Astrocyte (in vitro differentiated cells and primary cell): ENCODE measurements at places on chromosomes 16 and 17. TPM values are rescaled to one million over a fixed set of nuclear protein-coding genes. Genes with fewer than 3 reads are reported as not detected.

- H3K36me3 ChIP-seq: no peaks in the 10 kb centered on the region
- no peak for DNase-seq
- H3K4me3 ChIP-seq: no peak overlapping the region
- no peaks in the 10 kb centered on the region for H3K4me1 ChIP-seq
Measured at GRCh38 chr17:77535892-77536291, 395.1 kb downstream of the SEC14L1 start.

- H3K27ac ChIP-seq: no peak overlapping the region
- DNase-seq: no peak
- H3K4me1 ChIP-seq: no peaks in the 10 kb centered on the region
- H3K36me3 ChIP-seq: no peaks in the 10 kb centered on the region
- no peak overlapping the region for H3K4me3 ChIP-seq
- H3K27me3 ChIP-seq: no peaks in the 10 kb centered on the region
Measured at GRCh38 chr16:9929836-9930235, 252.4 kb downstream of the GRIN2A start.

DNA sequence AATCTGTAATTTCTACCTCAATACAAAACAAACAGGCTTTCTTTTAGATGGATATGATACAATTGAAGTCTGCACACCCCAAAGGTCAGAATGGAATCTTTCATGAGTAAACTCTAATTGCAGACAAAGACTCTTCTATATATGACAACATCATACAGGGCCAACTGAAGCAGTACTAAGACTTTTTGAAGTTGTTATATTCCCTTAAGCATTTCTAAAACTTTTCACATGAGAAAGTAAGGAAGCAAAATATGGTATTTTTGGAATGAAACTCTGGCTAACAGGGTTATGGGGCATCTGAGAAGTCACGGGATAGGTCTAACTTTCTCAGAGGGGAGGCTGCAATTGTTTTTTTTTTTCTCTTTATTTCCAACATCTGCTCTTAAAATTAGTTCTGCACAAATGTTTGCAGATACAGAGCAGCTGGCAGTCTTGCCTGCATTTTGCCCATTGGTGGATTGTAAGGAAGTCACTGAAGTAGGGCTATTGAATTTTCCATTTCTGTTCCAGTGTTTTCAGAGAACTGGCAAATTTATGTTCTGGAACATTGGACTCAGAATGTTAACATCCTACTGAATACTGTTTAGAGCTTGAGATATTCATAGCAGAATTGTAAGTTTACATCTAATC, 59.1 kb downstream of the SSH2 start:
- no peaks in the 10 kb centered on the region for H3K36me3 ChIP-seq
- no peak overlapping the region for H3K4me3 ChIP-seq
- no peak overlapping the region for H3K27ac ChIP-seq
- no peak for DNase-seq
- no peaks in the 10 kb centered on the region for H3K27me3 ChIP-seq

DNA sequence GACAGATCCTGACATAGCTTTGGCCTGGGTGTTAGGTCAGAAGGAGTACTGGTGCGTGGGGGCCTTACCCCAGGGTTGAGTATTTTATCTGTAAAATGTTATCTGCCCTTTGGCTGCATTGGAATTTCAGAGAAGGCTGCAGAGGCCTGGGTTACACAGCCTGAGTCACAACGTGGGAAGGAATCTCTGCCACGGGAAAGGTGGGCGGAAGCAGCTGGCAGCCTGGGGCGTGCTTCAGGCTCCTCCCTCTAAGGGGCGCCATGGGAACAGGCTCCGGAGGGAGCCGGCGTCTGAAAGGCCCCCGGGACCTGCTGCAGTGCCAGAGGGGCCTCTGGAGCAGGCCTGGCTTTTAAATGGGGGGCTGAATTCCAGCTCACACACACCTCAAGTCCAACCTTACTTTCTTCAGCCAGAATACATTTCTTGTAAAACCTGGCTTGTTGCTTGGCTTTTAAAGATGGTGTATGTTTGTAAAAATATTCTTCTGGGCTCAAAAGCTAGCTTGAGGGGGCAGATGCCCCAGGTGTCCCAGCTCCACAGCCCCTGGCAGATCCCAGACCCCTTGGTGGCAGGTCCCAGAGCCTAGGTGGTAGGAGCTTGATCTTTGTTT, 142.2 kb downstream of the RAB11FIP4 start:
- no peaks in the 10 kb centered on the region for H3K27me3 ChIP-seq
- no peak overlapping the region for H3K4me3 ChIP-seq
- peaks cover 20% of the 10 kb centered on the region for H3K4me1 ChIP-seq
- DNase-seq: peak; percentile 78
- no peaks in the 10 kb centered on the region for H3K36me3 ChIP-seq
- H3K27ac ChIP-seq: peak overlapping the region; percentile 57

- DNase-seq: no peak
- H3K27ac ChIP-seq: no peak overlapping the region
- no peaks in the 10 kb centered on the region for H3K27me3 ChIP-seq
- no peaks in the 10 kb centered on the region for H3K36me3 ChIP-seq
- peaks cover 11% of the 10 kb centered on the region for H3K4me1 ChIP-seq
- H3K4me3 ChIP-seq: no peak overlapping the region
Measured at GRCh38 chr16:89097392-89097772, 3.7 kb downstream of the ACSF3 start.

- peaks cover 6% of the 10 kb centered on the region for H3K4me1 ChIP-seq
- DNase-seq: peak; percentile 41
- no peak overlapping the region for H3K4me3 ChIP-seq
- H3K27ac ChIP-seq: peak overlapping the region; percentile 18
- peaks cover 41% of the 10 kb centered on the region for H3K36me3 ChIP-seq
Measured at GRCh38 chr17:32936894-32937500, 9.0 kb downstream of the TMEM98 start.

GRCh38 chr16:75987323-75987722, 261.0 kb upstream of the CPHXL start:
- H3K27ac ChIP-seq: no peak overlapping the region
- H3K4me1 ChIP-seq: no peaks in the 10 kb centered on the region
- no peaks in the 10 kb centered on the region for H3K36me3 ChIP-seq
- DNase-seq: no peak

- H3K36me3 ChIP-seq: no peaks in the 10 kb centered on the region
- H3K27ac ChIP-seq: no peak overlapping the region
- DNase-seq: no peak
- H3K4me1 ChIP-seq: no peaks in the 10 kb centered on the region
- peaks cover 5% of the 10 kb centered on the region for H3K27me3 ChIP-seq
Measured at GRCh38 chr16:88678224-88678979, 7.9 kb downstream of the SNAI3 start.

GRCh38 chr17:42210046-42210445, 15.8 kb upstream of the GHDC start:
- H3K27ac ChIP-seq: no peak overlapping the region
- no peaks in the 10 kb centered on the region for H3K4me1 ChIP-seq
- no peak for DNase-seq
- peaks cover 36% of the 10 kb centered on the region for H3K36me3 ChIP-seq
- H3K27me3 ChIP-seq: no peaks in the 10 kb centered on the region
- H3K4me3 ChIP-seq: no peak overlapping the region

DNA sequence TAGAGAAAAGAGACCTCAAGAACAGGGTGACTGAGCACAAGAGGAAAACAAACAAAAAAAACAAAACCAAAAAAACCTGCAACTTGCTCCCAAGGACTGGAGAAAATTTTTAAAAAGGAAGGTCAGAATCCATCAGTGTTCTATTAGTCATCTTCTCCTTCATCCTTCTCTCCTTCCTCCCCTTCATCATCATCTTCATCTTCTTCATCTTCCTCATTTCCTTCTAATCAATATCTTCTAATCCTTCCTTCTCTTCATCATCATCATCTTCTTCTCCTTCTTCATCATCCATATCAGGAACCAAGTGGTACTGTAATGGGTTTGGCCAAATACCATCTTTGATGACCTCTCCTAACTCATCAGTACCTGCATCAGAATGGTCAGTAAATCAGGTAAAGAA, 12.2 kb downstream of the HSF5 start:
- H3K27me3 ChIP-seq: no peaks in the 10 kb centered on the region
- no peak for DNase-seq
- H3K36me3 ChIP-seq: no peaks in the 10 kb centered on the region
- H3K4me1 ChIP-seq: no peaks in the 10 kb centered on the region

Gene SETD1A
- 15.4 and 18.7 TPM in 2 replicates for total RNA-seq

Gene CSH1
- 8.9 and 15.5 TPM in 2 replicates for total RNA-seq

Gene CYB5D1
- 19.5 and 21.1 TPM in 2 replicates for total RNA-seq

Gene MYH8
- total RNA-seq: 0.10 TPM in 1 of 2 replicates, not detected in the other

Gene CRHR1
- total RNA-seq: 0.20 and 0.38 TPM in 2 replicates

Gene KRTAP2-3
- 3.8 and 7.1 TPM in 2 replicates for total RNA-seq

Gene GNG13
- not detected in 2 replicates for total RNA-seq
